Mucosa of gallbladder (tissue), 1 donor: ENCODE measurements at places on chromosomes 5 and 9. TPM values are rescaled to one million over a fixed set of nuclear protein-coding genes. Genes with fewer than 3 reads are reported as not detected.

PLPP7 gene
- total RNA-seq = 7.2 TPM

F2RL2 gene
- 1.9 TPM for total RNA-seq

- no peak for DNase-seq
These were observed 79.3 kb downstream of the CAMSAP1 start for GRCh38 chr9:135827866-135828580.

DNA sequence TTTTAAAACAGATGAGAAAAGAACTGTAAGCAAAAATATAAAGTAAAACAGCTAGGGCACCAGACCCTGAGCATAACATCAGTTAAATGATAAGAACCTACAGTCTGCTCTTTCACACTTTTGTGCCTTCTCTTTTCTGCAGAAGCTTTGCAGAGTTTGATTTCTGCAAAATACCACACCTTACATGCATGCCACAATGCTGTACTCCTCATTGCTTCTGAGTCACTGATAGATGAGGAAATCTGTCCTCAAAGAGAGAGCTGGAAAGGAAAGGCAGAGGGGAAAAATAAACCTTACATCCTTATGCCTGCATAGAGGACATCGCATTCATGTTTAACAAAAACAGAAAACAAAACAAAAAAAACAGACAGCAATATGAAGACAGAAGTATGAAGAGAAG is 142.9 kb downstream of the ATPSCKMT start:
- no peak for DNase-seq

GRCh38 chr5:56432321-56432720 is 199.2 kb upstream of the ANKRD55 start:
- no peak for DNase-seq

DNA sequence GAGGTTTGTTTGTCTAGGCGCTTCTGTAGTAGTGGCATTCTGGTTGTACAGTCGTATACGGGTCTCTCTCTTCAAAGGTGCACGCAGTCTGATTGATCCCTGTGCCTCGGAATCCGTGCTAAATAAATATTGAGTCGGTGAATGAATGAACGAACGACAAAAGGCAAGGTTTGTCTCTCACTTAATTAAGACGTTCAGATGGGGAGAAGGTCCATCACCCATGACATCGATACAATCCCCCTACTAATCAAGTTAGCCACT is 500 bp upstream of the CREBRF start:
- DNase-seq = no peak

DNA sequence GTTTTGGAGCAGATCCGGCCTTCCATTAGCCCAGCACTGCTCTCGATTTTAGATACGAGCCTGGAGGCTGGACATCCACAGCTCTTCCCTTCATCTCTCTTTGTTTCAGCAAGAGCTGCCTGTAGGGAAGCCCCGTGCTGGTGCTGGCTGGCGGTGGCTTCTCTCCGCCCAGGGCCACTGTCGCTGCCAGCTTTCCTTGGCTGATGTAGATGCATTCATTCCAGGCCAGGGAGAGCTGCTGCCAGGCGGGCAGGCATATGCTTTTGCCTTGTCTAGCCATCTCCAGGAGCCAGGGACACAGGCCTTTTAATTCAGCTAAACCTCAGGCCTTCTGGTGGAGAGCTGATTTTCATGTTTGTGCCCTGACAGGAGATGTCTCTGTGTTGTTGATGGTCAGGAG is 409.3 kb upstream of the CLINT1 start:
- no peak for DNase-seq

DNA sequence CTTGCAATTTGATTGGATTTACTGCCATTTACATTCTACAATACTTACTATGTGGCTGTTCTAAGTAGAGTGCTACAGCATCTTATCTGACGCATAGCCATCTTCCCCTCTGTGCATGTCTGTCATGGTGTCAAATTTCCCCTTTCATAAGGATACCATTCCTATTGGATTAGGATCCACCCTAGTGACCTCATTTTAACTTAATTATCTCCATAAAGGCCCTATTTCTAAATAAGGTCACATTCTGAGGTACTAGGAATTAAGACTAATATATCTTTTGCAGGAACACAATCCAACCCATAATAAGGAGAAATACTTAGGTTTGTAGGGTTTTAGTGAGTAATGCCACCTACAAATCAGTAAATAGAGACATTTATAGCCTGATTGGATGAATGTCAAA is 268.0 kb downstream of the ADAMTSL1 start:
- no peak for DNase-seq

LEAP2 gene
- 42.4 TPM for total RNA-seq

- no peak for DNase-seq
These were observed 27.3 kb upstream of the DAP start for GRCh38 chr5:10788358-10788757.

ADAMTS6 gene
- total RNA-seq = 19.0 TPM

DNA sequence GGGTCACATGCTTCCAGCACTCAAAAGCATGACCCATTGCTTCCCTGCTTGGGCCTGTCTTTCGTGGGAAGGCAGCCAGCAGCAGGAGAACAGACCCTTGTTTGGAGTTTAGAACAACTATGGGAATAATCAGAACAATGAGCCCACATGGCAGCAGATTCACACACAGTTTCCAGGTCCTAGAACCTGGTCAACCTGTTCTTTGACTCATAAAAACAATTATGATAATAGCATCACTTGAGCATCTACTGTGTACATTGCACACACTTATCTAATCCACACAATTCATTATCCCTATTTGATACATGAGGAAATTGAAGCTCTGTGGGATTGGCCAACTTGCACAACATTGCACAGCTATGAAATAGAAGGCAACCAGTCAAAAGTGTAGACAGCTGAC is 41.7 kb downstream of the KLF4 start:
- no peak for DNase-seq

GRCh38 chr9:99459919-99460318 is 237.8 kb downstream of the SEC61B start:
- no peak for DNase-seq

DNA sequence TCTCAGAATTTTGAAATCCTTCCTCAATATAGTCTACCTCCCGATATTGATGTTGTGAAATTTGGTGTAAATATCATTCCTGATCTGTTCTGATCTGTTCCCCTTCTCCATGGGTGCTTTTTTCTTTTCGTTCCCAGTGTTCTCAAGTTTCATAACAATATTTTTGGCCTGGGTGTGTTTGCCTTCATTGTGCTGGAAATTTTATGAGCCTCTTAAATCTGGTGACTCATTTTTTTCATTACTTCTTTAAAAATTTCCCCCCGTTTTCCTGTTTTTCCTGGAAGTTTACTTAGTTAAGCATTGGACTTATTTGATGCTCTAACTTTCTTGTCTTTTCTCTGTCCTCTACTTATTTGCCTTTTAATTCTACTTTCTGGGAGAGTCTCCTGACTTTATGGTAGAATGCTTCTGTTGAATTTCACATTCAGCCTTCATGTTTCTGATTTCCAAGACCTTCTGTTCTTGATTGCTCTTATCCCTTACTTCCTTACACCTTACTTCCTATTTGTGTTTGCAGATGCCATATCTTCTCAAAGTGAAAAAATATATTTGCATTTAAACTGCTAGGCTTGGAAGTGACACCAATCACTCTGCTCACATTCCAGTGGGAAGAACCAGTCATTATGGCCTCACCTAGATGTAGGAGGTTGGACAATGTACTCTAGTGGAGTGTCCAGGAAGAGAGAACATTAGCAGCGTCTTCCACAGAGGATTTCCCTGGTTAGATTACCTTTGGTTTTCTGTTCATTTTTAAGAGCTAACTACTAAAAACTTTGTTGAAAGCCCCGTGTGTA is 441.9 kb downstream of the ARHGEF28 start:
- DNase-seq = no peak
